CD14-positive monocyte (primary cell): ENCODE measurements at places on chromosomes 2 and 18. TPM values are rescaled to one million over a fixed set of nuclear protein-coding genes. Genes with fewer than 3 reads are reported as not detected.

The NEU2 gene
- not detected for polyA plus RNA-seq

The RIT2 gene
- not detected for polyA plus RNA-seq

The DSC1 gene
- not detected for polyA plus RNA-seq

The ITGB6 gene
- polyA plus RNA-seq: not detected

The KCNE4 gene
- polyA plus RNA-seq: not detected

The ADD2 gene
- 0.18 TPM for polyA plus RNA-seq

The CBLN2 gene
- not detected for polyA plus RNA-seq

The RBM44 gene
- 0.47 and 1.5 TPM in 2 replicates for polyA plus RNA-seq

The IL36G gene
- polyA plus RNA-seq: not detected

The LRATD1 gene
- polyA plus RNA-seq: not detected

The EFR3B gene
- polyA plus RNA-seq: not detected

The CKAP2L gene
- 0.24 TPM for polyA plus RNA-seq

The CDK15 gene
- polyA plus RNA-seq: not detected

The CHAC2 gene
- polyA plus RNA-seq: 0.20 TPM

The FSHR gene
- not detected for polyA plus RNA-seq

The REG1A gene
- polyA plus RNA-seq: not detected in 2 replicates

The MAP3K19 gene
- polyA plus RNA-seq: not detected in 2 replicates

The BABAM2 gene
- polyA plus RNA-seq: 52.8 TPM

The BOLL gene
- not detected for polyA plus RNA-seq

The SERPINB12 gene
- not detected for polyA plus RNA-seq

The SLC5A7 gene
- polyA plus RNA-seq: not detected in 2 replicates

The C2orf80 gene
- not detected for polyA plus RNA-seq

The COLEC12 gene
- 0.35 TPM for polyA plus RNA-seq

The MAPK4 gene
- not detected in 2 replicates for polyA plus RNA-seq
